NCI-H2029 treated with DMSO at 0.1 percent for 48 hours (cell line): ENCODE measurements at places on chromosomes 2 and 18.

- no peak for DNase-seq
Measured at GRCh38 chr18:75257605-75258004, 47.0 kb downstream of the TSHZ1 start.

DNA sequence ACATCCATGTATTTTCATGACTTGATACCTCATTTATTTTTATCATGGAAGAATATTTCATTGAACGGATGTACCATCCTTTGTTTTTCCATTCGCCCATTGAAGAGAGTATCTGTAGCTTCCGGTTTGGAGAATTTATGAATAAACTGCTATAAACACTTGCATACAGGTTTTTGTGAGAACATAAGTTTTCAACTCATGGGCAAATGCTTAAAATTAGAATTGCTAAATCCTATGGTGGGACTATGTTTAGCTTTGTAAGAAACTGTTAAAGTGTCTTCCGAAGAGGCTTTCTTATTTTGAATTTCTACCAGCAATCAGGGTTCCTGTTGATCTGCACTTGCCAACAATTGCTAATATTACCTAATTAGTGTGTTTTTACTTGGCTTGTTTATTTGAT, 938.9 kb downstream of the TDRD15 start:
- no peak for DNase-seq

DNA sequence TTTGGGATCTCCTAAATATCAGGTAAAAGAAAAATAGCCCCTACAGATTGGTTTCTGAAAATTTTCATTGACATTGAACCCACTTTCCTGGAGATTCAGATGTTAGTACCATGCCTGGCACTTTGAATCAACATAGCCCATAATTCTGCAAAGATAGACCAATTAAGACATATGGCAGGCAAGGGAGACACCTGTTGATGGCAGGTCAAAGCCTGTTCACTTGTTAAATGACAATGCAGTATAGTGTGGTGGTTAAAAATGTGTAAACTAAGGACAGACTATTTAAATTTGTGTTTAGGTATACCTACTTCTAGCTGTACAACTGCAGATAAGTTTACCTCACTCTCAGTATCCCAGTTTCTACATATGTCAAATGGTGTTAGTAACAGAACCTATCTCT, 178.1 kb upstream of the MMADHC start:
- DNase-seq = no peak

- no peak for DNase-seq
Measured at GRCh38 chr18:75349668-75350511, 77.6 kb downstream of the SMIM21 start.

GRCh38 chr2:69139778-69140670, 127.0 kb downstream of the ANTXR1 start:
- no peak for DNase-seq
